ENCODE measurements at places on chromosomes 13 and 19.
A peak's percentile ranks its signal among the peaks of the same experiment; 100 is the strongest.

DNA sequence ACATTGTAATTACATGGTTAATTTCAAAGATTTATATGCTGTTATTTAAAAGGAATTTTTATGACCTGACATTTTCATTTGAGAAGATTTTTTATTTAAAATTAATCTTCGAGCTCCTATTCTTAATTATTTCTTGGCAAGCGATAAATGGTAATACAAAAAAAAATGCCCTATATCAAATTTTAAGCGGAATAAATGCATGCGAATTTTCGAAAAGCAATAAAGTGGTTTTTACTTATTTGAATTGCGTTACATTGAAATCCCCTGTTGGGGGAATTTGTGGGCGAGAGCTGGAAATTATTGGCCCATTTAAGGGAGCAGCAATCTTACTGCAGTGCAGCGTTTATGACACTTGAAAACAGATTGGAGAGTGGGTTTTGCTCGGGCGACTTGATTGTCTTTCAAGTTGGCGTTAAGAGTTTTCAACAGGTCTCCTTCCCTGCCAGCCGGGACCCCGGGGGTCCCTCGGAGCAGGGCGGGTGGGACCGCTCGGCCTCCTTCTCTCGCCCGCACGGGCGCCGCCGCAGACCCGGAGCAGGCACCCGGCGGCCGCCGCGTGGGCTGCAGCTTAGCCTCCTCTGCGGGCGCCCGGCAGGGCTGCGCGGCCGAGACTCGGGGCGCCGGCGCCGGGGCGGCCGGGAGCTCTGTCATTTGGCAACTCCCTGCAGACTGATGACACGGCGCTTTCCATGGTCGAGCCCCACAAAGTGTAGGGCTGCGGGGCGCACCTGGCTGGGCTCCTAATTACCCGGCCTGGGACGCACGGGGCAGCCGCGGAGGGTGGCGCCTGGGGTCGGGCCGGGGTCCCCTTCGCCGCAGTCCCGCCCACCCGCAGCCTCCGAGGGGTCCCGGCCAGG lies 255.1 kb upstream of the SOX21 start:
- no peak for DNase-seq

- no peak for DNase-seq
Measured at GRCh38 chr13:70014337-70014736, 93.3 kb upstream of the ATXN8OS start.

- no peak for DNase-seq
Measured at GRCh38 chr13:81171065-81171647, 830.2 kb upstream of the SPRY2 start.

DNA sequence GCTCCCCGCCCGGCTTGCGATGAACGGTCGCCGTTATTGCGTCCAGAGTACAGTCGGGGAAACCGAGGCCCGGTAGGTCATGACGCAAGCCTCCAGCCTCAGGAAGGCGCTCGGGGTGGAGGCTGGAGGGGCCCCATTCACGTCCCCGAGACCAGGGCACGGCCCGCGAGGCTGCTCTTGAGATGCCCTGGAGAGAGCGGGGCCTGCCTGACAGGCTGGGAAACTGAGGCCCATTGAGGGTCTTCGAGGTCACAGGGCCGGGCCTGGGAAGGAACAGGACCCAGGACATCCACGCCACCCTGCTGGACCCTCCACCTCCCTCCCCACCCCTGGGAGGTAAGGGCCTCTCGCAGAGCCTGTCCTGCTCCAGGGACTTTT lies 367 bp downstream of the NDUFS7 start:
- no peak for DNase-seq

DNA sequence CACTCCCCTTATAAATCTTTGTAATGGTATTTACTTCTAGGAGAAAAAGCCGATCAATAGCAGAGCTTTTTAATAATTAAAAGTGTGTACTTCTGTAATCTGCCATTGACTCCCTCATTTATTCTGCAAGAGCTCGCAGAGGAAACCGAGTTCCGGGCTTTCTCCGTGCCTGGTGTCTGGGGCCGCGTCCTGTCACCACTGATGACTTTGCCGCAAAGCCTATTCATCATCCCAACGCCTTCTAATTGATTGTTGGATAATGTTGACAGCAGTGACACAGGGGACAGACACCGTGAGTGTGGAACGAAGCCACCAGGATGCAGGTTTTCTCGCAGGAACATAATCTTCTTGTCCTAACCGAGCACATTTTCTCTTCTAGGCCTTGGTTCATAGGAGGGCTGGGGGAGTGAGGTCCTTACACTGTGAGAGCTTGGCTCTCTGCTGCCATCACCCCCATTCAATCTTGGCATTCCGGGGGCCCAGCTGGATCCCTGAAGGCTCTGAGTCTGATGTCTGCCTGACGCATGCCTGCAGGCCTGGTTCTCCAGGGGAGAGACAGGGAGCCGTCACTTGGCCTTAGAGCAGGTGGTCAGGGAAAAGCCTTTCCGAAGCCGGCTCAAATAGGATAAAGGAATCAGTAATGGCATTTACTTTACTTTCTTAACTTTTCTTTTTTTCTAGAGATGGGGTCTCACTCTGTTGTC lies 110.3 kb downstream of the KDM4B start:
- no peak for DNase-seq

DNA sequence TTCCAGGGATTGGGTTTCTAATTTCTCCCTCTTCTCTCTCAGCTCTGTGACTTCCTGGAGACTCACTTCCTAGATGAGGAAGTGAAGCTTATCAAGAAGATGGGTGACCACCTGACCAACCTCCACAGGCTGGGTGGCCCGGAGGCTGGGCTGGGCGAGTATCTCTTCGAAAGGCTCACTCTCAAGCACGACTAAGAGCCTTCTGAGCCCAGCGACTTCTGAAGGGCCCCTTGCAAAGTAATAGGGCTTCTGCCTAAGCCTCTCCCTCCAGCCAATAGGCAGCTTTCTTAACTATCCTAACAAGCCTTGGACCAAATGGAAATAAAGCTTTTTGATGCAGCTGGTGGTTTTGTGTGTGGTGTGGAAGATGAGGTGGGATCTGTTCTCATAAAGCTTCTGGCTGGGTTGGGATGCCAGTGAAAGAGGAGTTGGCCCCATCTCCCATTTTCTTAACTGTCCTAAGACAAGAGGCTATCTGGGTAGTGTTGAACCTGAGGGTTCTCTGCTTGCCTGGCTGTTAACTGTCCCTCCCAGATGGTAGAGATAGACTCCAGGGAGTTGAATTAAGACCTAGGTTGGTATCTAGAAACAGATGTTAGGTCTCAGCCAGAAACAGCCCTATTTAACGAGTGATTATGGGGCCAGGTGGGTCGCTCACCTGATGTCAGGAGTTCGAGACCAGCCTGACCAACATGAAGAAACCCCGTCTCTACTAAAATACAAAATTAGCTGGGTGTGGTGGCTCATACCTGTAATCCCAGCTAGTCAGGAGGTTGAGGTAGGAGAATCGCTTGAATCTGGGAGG lies 1.6 kb downstream of the FTL start:
- peak; percentile 35 for DNase-seq

- peak; percentile 42 for DNase-seq
Measured at GRCh38 chr13:33678906-33679657, 138.9 kb upstream of the RFC3 start.

GRCh38 chr13:42484386-42484785 lies 89.6 kb upstream of the TNFSF11 start:
- no peak for DNase-seq

All from activated CD8-positive, alpha-beta T cell treated with anti-CD3 and anti-CD28 coated beads, Interleukin-2, amount 10 ng/mL, durations not matched to agents 7 days and 5 days (primary cell).